ENCODE measurements at places on chromosomes 4 and X.
A peak's percentile ranks its signal among the peaks of the same experiment; 100 is the strongest.

DNA sequence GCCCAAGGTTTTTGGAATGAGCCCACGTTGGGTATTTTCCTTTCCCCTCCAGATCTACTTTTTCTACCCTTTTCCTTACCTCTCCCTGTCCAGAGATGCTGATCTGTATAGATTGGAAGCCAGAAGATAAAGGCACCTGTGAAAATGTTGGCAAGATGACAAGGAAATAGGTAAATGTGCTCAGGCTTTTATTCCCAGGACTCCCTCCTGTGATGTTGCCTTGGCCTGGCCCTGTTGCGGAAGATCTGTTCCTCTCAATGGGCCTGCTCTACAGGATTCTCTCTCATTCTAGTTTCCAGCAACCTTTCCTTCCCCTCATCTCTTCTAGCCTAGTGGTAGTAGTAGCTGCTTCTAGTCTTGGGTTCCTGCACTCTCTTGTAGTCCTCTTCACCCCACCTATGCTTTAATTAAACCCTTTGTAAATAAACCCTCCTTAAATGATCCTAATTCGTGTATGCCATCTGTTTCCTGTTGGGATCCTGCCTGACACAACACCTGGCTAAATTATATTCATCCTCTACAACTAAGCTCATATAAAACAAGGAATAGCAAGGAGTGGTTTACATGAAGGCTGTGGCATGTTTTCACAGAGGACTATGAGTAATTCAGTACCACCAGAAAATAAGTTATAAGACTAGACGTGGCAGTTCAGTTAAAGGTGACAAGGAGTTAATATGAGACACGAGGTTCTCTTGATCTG lies 95.7 kb upstream of the MAOA start:
- DNase-seq, result no peak

GRCh38 chrX:129846716-129847115 lies 3.0 kb upstream of the ZDHHC9 start:
- DNase-seq, result no peak

GRCh38 chr4:30610361-30610760 lies 109.8 kb upstream of the PCDH7 start:
- no peak for DNase-seq

- DNase-seq, result no peak
Measured at GRCh38 chrX:437661-438390, 51.1 kb upstream of the PPP2R3B start.

GRCh38 chrX:13263560-13264251 lies 56.1 kb downstream of the ATXN3L start:
- DNase-seq, result no peak

DNA sequence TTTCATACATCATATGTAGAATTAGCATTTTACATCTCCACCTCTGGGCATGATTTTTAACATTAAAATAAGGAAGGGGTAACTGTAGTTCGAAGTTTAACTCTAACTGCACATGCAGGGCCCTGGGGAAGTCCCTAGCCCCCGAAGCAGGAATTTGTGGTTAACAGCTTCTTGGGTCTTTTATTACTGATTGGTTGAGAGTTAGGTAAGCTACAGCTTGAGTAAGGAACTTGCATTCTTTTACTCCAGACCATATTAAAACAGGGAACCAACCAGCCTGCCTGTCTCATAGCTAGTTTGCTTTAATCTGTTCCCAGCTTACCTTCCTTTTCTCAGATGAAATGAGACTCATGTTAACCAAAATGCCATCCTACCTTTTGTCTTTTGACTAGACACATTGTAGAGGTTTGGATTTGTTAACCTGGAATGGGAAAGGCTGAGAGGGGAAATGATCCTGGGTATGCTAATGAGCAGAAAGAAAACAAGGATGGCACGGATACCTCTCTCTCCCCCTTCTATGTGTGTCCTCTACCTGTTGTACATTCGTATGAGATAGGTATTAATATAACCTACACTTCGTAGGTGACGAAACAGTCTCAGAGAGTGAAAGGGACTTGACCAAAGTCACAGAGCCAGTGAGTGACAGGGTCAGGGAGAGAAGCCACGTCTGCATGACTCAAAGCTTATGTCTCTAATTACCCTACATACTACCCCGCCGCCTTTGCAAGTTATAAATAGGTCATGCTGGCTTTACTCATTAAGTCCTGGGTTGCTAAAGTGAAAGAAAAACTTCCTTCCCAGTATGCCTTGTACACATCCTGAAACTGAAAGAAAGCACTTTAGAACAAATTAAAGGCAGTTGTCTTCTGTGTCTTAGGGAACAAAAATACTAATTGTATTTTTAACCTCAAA lies 119.5 kb upstream of the AFF2 start:
- DNase-seq, result no peak

- no peak for DNase-seq
Measured at GRCh38 chr4:40736910-40737309, 12.8 kb upstream of the NSUN7 start.

GRCh38 chr4:6044805-6045204 lies 26.6 kb upstream of the C4orf50 start:
- DNase-seq, result no peak

DNA sequence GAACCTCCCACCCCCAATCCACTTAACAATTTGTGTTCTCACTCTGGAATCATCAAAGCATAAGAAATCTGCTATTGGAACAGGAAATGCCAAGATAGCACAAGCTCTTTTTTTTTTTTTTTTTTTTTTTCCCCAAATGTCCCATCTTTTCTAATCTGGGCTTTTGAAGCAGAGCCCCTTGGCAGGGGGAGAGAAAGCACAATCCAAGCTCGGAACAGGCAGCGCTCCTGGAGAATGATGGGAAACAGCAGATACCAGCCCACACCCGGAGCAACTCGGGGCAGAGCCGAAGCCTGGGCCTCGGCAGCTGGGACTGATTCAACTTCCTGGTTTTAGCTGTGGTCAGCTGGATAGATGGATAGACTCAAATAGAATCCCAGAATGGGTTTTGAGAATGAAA lies 235.1 kb downstream of the QDPR start:
- DNase-seq, result no peak

DNA sequence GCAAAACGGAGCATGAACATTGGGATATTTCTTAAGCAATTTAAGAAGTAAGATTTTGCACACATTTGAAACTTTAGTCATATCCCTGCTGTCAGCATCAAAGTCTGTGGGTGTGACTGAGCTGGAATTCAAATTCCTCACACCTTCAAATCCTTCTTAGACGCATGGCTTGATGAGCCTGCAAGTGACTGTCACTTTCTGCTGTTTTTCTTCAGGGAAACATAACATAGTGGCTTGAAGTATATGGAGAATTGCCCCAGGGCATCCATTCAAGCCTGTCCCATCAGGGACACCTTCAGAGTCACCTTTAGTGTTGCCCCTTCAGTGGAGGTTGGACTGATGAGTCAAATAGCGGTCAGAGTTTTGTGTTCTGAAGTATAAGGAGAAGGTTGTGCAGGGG lies 17.4 kb downstream of the FHDC1 start:
- DNase-seq, result no peak

- DNase-seq, result no peak
Measured at GRCh38 chrX:48090123-48090522, 18.7 kb upstream of the ZNF630 start.

GRCh38 chr4:78360466-78360865 lies 191.1 kb upstream of the ANXA3 start:
- DNase-seq, result no peak

GRCh38 chr4:52358883-52359321 lies 300.2 kb downstream of the USP46 start:
- DNase-seq, result no peak

DNA sequence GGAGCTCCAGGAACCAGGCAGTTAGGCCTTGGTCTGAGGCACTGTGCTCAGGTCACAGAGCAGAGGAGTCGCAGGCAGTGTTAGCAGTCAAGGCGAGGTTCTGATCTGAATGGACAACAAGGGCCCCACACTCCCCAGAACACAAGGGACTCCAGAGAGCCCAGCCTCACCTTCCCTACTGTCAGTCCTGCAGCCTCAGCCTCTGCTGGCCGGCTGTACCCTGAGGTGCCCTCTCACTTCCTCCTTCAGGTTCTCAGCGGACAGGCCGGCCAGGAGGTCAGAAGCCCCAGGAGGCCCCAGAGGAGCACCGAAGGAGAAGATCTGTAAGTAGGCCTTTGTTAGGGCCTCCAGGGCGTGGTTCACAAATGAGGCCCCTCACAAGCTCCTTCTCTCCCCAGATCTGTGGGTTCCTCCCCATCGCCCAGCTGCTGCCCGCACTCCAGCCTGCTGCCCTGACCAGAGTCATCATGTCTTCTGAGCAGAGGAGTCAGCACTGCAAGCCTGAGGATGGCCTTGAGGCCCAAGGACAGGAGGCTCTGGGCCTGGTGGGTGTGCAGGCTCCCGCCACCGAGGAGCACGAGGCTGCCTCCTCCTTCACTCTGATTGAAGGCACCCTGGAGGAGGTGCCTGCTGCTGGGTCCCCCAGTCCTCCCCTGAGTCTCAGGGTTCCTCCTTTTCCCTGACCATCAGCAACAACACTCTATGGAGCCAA lies 26.2 kb downstream of the MAGEA9 start:
- DNase-seq, result no peak

DNA sequence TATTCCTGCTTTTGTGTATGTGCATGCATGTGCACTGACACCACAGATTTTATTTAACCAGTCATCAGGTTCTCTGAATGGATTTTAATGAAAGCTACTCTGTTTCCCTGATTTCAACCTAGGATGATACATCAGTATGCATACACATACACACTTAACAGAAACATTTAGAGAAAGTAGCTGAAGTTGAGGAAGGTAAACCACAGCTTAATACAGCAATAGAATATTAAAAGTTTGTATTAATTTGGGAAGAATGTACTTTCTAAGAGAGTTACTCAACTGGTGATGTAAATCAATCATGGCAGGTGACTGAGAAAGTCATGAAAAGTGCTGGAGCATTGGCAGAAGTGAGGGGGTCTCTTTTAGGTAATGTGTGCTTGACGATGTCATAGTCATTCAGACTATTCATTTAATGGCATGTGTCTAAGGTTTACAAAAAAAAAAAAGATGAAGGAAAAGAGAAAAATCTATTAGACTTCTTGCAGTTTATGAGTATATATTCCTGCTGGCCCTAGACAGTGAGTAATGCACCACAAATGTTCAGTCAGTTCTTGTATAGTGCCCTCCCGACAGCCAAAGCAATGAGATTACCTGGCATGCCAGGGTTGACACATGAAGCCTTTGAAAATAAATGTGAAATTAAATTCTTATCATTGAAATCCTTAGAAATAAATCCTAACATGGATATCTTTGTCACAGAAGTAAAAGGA lies 187.6 kb downstream of the RAPGEF2 start:
- no peak for DNase-seq

- DNase-seq, result peak; percentile 77
Measured at GRCh38 chrX:129980540-129981199, 1.8 kb upstream of the BCORL1 start.

DNA sequence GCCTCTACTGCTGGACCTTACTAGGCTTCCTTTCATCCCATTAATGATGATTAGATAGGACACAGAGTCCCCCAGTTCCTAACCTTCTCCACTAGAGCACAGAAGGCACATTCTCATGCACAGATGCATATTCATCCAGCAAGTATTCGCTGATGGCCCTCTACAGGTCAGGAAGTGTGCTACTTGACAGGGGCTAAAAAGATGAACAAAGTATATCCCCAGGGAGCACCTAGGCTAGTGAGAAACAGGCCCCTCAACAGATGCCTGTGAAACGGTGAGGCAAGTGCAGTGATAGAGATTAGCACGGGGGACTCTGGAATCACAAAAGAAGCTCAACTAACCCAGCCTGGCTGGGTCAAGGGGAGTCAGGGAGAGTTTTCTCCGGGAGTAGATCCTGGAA lies 95.8 kb downstream of the MGST2 start:
- DNase-seq, result no peak

GRCh38 chrX:31190221-31190975 lies 118.6 kb upstream of the FTHL17 start:
- DNase-seq, result no peak

- DNase-seq, result no peak
Measured at GRCh38 chrX:16772460-16772859, 13.8 kb upstream of the TXLNG start.

GRCh38 chr4:89077761-89078160 lies 20.8 kb upstream of the FAM13A start:
- DNase-seq, result no peak

DNA sequence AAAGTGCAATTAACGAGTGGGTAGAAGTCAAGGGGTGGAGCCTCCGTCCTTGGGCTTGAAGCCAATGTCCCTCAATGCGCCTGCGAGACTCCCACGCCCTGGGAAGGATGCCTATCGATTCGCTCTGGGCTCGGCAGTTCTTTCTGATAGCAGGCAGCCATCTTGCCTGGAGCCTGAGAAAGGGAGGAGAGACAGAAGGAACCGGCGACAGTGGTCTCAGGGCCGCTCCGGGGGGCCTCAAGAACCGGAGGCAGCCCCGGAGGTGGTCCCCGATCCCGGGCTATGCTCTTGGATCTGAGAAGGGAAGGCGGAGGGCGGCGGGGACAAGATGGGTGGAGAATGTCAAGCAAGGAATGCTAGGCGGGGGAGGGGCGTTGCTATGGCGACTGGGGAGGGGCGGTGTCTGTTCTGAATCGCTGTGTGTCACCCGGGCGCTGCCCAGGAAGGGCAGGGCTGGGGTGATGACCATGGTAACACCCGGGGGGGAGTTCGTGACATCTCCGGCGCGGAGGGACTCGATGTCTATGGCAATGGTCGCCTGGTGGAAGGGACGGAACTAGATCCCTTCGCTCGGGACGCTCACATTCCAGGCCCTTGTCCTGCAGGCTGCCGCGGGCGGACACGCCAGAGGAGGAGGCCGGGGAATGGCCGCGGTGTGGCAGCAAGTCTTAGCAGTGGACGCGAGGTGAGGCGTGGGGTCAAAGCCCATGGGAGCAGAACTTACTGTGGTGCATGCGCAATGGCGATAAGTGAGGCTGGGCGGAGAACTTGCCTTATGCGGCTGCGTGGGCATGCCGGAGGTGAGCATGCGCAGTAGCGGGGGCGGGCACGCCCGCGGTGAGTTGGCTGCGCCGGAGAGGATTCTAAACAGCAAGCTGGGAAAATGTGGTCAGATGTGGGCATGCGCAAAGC lies at the start of gene WDR13:
Gene WDR13, plus strand, starts transcription at position 140 of the 912 bp plus-strand sequence. Its CDS starts 505 bp downstream, at position 645.
- peak; percentile 95 for DNase-seq

DNA sequence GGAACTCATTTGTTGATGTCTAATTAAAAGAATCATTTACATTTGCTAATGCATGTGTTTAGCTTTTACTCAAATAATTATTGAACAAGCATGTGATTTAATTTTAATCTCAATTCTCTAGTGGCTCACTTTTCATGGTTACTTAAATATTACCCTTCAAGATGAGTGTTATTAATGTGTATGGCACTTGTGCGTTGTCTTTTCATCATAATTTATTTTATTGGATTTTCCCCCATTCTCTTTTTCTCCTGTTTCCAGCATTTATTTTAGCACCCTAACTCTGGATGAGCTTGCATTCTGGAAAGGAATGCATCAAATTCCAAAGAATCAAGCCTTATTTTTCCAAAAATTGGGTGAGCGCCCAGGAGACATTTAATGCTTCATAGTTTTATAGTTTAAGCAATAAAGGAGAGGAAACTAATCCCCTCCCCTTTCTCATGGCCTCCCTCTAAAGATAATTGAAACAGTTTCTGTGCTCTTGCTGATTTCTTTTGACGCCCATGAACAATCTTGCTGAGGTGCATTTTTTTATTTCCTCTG lies 191.1 kb upstream of the FAT4 start:
- DNase-seq, result no peak

DNA sequence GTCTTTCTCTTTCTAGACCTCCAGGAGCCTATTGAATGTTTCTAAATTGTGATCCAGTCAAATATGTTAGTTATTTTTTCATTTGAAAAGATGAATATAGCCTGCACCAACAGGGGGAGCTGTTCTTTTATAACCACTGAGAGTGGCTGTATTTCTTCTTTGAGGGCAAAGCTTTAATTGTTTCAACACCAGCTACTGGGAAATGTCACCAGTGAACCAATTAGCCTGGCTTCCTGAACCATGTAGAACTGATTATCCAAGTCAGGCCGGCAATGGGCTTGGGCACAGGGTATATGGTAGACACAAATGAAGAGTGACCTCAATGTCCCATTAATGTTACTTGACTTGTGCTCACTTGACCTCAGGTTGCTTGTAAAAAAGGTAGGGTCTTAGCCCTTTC lies 4.8 kb upstream of the DAPP1 start:
- DNase-seq, result no peak

Data from suprapubic skin (tissue), 4 donors.